ENCODE measurements at places on chromosomes 12 and 14.

GRCh38 chr12:40469736-40470135 is 222.5 kb upstream of the CNTN1 start:
- DNase-seq = no peak

DNA sequence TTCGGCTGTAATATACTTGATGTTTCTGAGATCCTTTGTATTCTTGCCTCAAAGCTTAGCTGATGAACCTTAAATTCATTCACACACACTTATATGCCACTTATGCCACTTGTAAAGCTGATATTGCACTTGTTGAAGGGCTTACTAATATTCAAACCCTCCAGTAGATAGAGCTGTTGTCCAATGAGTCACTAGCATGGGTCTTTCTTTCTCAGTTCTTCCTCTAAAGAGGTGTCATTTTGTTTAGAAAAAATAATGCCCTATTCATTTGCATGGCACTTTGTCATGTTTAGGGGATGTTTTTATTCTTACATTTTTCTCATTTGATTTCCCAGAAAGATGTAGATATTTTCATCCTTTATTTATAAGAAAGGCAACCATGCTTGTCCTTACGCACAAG is 56.4 kb downstream of the MON2 start:
- DNase-seq = no peak

- no peak for DNase-seq
These were observed 32.8 kb upstream of the CMKLR1 start for GRCh38 chr12:108371801-108372344.

- DNase-seq = no peak
These were observed 3.5 kb upstream of the BDKRB1 start for GRCh38 chr14:96252323-96252998.

DNA sequence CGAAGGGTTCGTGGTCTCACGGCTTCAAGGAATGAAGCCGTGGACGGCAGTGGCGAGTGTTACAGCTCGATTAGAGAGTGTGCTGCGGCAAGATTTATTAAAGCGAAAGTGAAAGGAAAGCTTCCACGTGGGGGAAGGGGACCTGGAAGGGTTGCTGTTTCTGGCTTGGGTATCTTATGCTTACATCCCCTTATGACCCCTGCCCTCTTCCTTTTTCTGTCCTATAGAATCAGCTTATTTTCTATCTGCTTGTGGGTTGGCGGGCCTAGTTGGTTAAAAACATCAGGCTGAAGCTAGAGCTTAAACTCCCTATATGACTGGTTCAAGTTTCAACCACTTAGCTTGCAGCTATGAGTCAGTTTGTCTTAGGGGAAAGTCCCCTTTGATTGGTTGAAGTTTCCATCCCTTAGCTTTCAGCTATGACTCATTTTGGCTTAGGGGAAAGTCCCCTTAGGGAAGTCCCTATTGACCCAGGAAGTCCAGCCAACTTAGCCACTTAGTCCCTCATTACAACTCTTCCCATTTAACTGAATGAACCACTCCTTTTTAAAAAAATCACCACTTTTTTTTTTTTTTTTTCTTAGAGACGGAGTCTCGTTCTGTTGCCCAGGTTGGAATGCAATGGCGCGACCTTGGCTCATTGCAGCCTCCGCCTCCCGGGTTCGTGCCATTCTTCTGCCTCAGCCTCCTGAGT is 1494.7 kb upstream of the TMEM132C start:
- DNase-seq = no peak

- no peak for DNase-seq
These were observed 19.0 kb upstream of the ANKRD9 start for GRCh38 chr14:102528431-102529170.

DNA sequence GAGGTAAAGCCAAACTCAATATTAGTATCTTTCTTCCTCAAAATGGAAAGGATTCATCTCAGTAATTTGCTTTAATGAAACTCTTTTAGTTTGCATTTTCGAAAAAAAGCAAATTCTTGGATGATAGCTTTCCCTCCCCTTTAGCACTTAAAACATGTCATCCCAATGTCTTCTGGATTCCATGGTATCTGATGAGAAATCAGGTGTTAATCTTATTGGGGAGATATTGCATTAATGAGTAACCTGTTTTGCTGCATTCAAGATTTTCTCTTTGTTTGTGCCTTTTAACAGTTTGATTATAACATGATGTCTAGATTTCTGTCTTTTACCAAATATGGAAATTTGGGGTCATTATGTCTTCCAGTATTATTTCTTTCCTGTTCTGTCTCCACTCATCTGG is 405.1 kb upstream of the FOXG1 start:
- DNase-seq = no peak

DNA sequence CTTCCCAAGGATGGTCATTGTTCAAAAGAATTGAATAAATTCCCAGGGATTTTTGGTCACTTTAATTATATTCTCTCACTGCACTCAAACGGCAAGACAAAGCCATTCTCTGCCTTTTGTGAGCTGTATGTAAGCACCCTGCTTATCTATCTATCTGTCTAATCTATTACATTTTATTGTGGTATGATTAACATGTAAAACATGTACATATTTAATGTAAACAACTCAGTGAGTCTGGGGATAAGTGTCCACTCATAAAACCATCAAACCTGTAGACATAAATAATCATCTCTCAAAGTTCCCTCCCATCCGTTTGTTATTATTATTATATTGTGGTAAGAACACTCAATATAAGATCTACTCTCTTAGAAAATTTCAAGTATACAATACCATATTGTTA is 167.1 kb downstream of the CAND1 start:
- no peak for DNase-seq

- no peak for DNase-seq
These were observed 130.7 kb downstream of the CRACR2A start for GRCh38 chr12:3622021-3622821.

Data from stimulated activated CD8-positive, alpha-beta memory T cell treated with anti-CD3 and anti-CD28 coated beads, Interleukin-7, amount 100 ng/mL, for 1 hour (primary cell).